ENCODE measurements at places on chromosomes 1 and 21.

- DNase-seq: peak; percentile 31
Observed at GRCh38 chr1:150168960-150169601, 19.4 kb downstream of the PLEKHO1 start.

GRCh38 chr1:218464871-218465270 is 119.7 kb downstream of the TGFB2 start:
- no peak for DNase-seq

- no peak for DNase-seq
Observed at GRCh38 chr1:237471377-237471776, 419.3 kb downstream of the ZP4 start.

GRCh38 chr1:70504176-70504820 is 93.2 kb downstream of the CTH start:
- DNase-seq: no peak

DNA sequence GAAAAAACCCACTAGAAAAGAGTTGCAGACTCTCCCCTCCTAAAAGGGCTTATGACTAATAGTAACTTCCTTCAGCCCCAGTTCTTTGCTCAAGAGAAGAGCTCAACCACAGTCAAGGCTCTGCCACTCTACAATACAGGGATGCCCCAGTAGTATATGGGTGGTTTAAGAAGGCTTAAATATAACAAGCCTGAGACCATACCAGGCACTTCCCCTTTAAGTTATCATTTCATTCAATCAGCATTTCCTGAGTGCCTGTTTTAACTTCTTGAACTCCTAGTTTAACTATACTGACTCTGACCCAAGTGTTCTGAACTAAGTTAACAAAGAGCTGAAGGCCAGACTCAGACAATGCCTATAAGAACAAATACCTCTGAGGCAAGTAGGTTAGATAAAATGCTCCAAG is 19.8 kb downstream of the PRPF38A start:
- DNase-seq: no peak

GRCh38 chr1:229896306-229896705 is 170.7 kb upstream of the GALNT2 start:
- DNase-seq: no peak

- no peak for DNase-seq
Observed at GRCh38 chr1:107791348-107791747, 173.6 kb downstream of the VAV3 start.

DNA sequence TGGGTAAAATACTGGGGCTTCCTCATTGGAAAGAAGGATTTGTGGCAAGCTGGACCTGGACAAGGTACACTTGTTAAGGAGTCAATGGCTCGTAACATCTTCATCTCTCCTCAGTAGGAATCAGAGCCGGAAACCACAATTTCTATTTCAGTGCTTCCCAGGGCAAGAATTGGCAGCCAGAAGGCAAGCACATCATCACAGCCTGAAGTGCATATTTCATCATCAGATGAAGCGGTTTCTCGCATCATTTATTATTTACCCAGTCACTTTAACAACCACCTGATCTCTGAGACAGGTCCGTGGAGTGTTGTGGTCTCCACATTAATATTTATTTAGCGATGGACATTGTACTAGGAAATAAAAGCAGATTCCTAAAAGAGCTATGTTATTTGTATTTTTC is 55.0 kb downstream of the KCNJ15 start:
- no peak for DNase-seq

GRCh38 chr21:17613242-17613676 is 558 bp upstream of the BTG3 start:
- no peak for DNase-seq

- peak; percentile 24 for DNase-seq
Observed at GRCh38 chr1:203288400-203288799, 16.9 kb upstream of the BTG2 start.

DNA sequence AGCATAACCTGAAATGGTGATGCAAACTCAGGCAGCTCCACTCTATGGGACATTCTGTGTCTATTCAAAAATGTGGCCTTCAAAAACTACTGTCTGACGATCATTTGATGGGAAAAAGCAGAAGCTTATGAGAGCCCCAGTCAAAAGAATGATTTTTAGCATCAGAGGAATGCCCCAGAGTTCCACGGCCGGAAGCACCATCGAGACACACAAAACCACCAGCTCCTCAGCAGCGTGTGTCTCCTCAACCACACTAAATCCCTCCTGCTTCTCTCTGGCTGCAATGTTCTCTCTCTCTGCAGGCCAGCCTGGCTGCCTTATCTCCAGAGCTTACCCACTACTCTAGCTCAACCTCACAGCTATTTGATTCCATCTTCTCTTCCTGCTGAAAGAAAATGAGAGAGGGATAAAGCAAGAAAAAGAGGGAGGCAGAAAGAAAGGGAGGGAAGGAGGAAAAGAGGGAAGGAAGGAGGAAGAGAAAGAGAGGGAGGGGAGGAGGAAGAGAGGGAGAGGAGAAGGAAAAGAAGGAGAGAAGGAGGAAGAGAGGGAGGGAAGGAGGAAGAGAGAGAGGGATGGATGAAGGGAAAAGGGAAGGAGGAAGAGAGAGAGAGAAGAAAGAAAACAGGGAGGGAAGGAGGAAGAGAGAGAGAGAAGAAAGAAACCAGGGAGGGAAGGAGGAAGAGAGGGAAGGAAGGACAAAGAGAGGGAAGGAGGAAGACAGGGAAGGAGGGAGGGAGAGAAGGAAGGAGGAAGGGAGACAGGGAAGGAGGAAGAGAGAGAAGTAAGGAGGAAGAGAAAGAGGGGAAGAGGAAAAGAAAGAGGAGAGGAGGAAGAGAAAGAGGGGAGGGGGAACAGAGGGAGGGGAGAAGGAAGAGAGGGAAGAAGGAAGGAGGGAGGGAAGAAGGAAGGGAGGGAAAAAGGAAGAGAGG is 33.5 kb upstream of the LAPTM5 start:
- no peak for DNase-seq

- no peak for DNase-seq
Observed at GRCh38 chr1:94863919-94864318, 43.8 kb downstream of the SLC44A3 start.

- no peak for DNase-seq
Observed at GRCh38 chr1:220957233-220957605, 78.0 kb downstream of the HLX start.
